ENCODE measurements at places on chromosomes 2 and 18.

- peak; percentile 74 for DNase-seq
Measured at GRCh38 chr2:64859312-64860212, 129.6 kb upstream of the SLC1A4 start.

DNA sequence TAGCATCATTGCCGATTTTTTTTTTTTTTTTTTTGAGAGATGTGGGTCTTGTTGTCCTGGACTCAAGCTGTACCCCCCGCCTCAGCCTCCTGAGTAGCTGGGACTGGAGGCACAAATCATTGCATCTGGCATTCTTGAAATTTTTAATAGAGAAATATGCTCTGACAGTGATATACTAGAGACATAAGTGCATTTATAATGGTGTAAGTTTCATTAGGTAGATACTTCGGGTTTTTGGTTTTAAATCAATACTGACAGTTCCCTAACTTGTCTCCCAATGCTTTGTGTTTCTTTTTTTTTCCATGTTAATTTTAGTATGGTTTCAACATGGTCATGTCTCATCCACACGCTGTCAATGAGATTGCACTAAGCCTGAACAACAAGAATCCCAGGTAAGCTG, 138.7 kb downstream of the PRPF40A start:
- no peak for DNase-seq

- no peak for DNase-seq
Measured at GRCh38 chr2:230244211-230244610, 18.7 kb downstream of the SP140 start.

DNA sequence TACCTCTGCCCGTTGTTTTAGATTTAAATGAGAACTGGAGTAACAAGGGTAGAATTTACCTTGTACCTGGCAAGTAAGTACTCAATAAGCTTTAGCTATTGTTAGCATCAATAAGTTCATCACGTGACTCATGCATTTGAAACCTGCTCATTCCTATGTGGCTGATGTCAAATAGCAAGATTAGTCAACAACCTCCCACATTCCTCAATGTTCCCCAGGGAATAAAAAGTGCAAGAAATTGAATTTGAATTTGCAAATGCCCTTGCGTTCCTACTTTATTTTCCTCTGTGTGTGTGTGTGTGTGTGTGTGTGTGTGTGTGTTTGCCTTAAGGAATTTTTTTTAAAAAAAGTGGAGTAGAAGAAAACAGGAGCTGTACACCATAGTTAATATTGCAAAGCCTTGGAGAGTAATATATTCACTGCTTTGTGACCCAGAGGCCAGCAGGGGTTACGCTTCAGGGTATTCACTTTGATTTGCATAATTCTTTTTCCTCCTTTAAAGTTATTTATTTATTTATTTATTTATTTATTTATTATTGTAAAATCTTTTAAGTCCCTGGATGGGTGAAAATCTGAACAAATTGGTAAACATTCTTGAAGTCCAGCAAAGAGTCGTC, 43.9 kb upstream of the DNAH7 start:
- DNase-seq, result no peak

DNA sequence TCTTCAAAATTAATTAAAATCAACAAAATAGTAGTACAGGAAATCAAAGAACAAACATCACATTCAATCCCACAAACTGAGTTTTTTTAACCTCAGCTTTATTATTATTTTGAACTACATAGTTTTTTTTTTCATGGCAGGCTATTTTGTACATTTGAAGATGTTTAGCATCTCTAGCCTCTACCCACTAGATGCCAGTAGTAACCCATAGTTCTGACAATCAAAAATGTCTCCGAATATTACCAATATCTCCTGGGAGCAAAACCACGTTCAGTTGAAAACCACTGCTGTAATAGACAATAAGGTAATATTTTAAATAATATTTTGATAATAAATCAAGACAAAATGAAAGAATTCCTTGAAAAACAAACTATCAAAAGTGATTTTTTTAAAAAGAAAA, 702.6 kb upstream of the LRRTM1 start:
- DNase-seq, result no peak

GRCh38 chr18:32771169-32771751, 1.6 kb downstream of the KLHL14 start:
- no peak for DNase-seq

- DNase-seq, result no peak
Measured at GRCh38 chr2:44330801-44331200, 30.5 kb downstream of the PREPL start.

DNA sequence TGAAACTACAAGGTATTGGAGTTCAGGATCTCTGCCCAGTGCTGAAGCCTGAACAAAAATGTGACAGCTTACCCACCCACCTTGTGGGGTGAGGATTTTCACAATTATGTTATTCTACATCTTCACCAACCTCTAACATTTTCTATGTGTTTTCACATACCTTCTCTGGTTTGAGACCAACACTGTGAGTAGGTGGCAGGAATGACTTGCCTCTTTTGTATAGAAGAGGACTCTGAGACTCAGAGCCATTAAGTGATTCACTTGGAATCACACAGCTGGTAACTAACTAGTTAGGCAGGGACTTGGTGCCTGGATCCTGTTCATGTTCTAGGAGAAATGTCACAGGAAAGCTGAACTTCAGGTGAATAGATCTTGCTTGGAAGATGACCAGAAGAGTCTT, 14.8 kb upstream of the SRBD1 start:
- DNase-seq, result no peak

DNA sequence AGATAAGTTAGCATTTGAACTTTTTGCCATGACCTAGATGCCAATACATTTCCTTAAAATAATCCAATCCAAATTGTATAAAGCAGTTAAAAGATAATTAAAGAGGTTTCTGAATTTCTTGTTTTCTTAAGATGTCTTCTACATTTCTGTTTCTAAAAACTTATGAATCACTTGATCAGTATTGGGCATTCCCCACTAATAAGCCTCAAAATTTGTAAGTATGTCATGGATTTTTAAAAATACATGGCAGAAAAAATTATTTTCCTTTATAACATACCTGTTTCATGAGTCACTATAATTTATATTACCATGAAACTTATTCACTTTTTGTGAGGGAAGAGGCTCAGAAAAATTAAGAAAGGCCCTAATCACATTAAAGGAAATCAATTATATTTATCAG, 90.3 kb upstream of the TFPI start:
- no peak for DNase-seq

GRCh38 chr2:67448648-67449047, 51.5 kb downstream of the ETAA1 start:
- DNase-seq, result no peak

GRCh38 chr2:110971811-110972210, 148.9 kb upstream of the BCL2L11 start:
- DNase-seq, result no peak

DNA sequence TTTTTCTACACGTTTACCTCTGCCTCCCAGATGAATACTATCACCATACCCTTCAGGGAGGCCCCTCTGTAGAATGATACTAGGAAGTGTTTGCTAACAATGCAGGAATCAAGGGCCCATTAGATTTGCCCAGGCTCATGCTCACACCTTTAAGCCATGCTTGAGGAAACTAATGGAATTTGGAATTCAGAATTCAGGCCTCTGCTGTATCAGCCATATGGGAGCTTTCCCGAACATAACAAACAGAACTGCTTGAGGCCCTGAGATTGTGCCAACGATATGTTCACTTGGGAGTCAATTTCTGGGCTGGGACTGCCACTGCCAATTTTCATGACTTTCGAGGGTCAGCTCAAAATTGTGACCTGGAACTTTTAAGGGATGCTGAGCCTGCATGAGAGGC, 282.5 kb downstream of the CLIP4 start:
- DNase-seq, result no peak
